ENCODE measurements at places on chromosomes 16 and 17. TPM values are rescaled to one million over a fixed set of nuclear protein-coding genes. Genes with fewer than 3 reads are reported as not detected.

ITGAD gene
- 0.47 TPM for total RNA-seq

B4GALNT2 gene
- total RNA-seq, result not detected

GSDMA gene
- 1.1 TPM for total RNA-seq

NPIPB13 gene
- 14.7 TPM for total RNA-seq

BEAN1 gene
- total RNA-seq, result 0.94 TPM

HCRT gene
- not detected for total RNA-seq

SLC5A10 gene
- total RNA-seq, result not detected

TBX4 gene
- total RNA-seq, result not detected

KRT36 gene
- total RNA-seq, result not detected

GRAPL gene
- 4.1 TPM for total RNA-seq

TMEM238L gene
- total RNA-seq, result not detected

ZNF423 gene
- 9.7 TPM for total RNA-seq

TBC1D3E gene
- total RNA-seq, result not detected

MPV17L gene
- total RNA-seq, result 10.7 TPM

TNK1 gene
- total RNA-seq, result 13.5 TPM

PRCD gene
- total RNA-seq, result 2.3 TPM

ZSCAN10 gene
- not detected for total RNA-seq

KRTAP1-1 gene
- not detected for total RNA-seq
